Left colon (tissue), 2 donors: ENCODE measurements at places on chromosomes 16 and 17. TPM values are rescaled to one million over a fixed set of nuclear protein-coding genes. Genes with fewer than 3 reads are reported as not detected.
A peak's percentile ranks its signal among the peaks of the same experiment; 100 is the strongest.

The PITPNM3 gene
- total RNA-seq: 19.0 TPM

The ENGASE gene
- 85.4 TPM for total RNA-seq

The ANKS4B gene
- total RNA-seq: 56.1 TPM

The ENDOV gene
- total RNA-seq: 23.2 TPM

The EVI2B gene
- total RNA-seq: 8.7 TPM

The RASD1 gene
- 20.9 TPM for total RNA-seq

The SEPTIN1 gene
- total RNA-seq: 5.7 TPM

The ATP2A3 gene
- 276 TPM for total RNA-seq

DNA sequence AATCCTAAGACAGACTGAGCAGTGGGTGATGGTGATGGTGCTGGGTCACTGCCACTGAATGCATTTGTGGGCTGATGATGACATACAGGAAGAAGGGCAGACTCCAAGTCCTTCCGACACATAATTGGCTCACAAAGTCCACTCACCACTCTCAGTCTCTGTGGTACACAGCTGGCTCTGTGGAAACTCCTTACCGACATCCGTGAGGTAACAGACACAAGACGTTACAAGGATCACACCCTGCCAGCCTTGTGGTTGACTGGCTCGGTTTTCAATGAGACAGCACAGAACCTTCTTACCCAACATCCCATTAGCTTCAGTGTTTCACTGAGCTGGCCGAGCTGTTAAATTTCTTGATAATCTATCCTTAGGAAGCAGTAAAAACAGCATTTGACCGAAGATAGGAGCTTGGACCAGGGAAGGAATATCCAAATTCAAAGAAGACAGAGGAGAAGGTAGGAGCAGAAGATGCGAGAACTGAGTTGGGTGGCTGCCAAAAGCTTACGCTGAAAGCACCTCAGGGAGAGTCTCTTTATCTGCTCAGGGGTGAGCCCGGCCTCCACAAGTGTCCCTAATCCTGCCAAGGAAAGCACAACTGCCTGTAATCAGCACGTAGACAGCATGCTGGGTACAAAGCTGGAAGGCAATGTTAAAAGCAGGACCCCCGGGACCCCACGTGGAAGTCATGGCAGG lies 5.5 kb upstream of the MXRA7 start:
- no peak for DNase-seq

DNA sequence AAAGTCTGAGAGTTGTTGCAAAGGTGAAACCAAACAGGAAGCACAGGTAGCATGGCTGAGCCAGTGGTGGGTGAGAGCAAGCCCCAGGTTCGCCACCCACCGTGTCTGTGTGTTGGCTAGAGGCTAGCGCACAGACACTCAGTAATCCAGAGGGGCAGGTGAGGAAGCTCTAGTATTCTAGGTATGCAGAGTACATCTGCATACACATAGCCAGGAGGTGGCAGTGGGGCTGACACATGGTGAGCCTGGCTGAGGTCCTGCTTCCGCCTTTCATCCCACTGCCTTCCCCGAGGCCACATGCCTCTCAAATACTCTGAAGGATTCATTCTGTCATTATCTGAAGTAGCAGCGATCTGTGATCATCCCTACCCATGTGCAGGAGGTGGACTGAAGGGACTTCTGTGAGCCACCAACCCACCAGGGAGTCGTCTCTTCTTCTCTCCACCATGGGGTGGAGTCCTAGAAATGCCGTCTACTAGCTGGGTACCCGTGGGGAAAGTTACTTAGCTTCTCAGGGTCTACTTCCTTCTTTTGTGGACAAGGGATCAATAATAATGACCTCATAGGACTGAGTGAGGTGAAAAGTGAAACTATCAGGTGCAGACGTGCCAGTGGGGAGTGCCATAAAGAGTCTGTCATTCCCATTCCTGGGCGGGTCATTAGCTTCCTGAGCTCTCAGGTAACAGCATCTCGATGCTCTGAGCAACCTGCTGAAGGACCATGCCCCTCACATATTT lies 36.0 kb upstream of the ICAM2 start:
- no peak for DNase-seq

GRCh38 chr17:72128039-72128438 lies 7.2 kb downstream of the SOX9 start:
- no peak for DNase-seq

- no peak for DNase-seq
These were observed 158.1 kb upstream of the CIBAR2 start for GRCh38 chr16:85270374-85270773.

GRCh38 chr16:77113835-77114234 lies 77.2 kb upstream of the MON1B start:
- no peak for DNase-seq

DNA sequence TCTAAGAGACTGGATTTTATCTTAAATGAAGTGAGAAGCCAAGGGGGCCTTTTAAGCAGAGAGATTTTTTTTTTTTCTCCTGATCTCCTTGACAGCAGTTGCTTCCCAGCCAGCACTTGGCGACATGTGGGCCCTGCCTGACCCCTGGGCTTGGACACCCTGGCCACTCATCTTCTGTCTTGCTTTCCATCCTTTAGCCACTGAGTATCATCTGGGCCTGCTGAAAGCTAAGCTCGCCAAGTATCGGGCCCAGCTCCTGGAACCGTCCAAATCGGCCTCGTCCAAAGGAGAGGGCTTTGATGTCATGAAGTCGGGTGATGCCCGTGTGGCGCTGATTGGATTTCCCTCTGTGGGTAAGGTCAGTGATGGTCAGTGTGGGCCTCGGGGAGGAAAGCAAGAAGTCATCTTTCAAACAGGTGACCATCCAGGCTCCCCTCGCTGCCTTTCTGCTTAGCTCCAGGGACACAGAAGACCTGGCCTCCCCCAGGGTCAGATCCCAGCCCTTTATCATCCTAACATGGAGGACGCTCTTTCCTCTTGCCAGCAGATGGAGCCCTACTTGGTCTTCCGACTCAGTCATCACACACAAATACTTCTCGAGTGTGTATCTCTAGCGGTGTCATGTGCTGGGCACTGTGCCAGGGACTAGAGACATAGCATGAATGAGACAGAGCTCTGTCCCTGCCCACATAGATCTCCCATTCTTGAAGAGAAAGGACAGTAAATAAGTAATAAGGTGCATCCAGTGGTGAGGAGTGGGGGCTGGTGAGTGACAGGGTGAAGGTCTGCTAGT lies 6.1 kb downstream of the DRG2 start:
- peak; percentile 26 for DNase-seq

GRCh38 chr17:360092-360750 lies 7.6 kb upstream of the RPH3AL start:
- DNase-seq: no peak

DNA sequence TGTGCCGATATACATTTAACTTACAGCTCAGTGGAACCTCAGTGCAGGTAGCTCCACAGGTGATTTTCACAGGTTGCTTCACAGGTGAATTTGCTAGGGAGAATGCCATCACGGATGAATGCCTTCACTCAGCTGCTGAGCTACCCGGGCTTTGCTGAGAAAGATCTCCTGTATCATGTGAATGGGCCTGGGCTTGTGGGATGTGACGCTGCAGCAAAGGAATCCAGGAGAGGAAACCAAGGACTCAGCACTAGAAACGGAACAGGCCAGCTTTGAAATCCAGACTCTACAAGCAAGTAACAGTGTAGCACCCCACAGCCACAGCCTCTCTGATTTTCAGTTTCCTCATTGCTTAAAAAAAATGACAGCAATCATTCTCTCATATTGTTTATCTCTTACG lies 271.4 kb upstream of the MAF start:
- no peak for DNase-seq

DNA sequence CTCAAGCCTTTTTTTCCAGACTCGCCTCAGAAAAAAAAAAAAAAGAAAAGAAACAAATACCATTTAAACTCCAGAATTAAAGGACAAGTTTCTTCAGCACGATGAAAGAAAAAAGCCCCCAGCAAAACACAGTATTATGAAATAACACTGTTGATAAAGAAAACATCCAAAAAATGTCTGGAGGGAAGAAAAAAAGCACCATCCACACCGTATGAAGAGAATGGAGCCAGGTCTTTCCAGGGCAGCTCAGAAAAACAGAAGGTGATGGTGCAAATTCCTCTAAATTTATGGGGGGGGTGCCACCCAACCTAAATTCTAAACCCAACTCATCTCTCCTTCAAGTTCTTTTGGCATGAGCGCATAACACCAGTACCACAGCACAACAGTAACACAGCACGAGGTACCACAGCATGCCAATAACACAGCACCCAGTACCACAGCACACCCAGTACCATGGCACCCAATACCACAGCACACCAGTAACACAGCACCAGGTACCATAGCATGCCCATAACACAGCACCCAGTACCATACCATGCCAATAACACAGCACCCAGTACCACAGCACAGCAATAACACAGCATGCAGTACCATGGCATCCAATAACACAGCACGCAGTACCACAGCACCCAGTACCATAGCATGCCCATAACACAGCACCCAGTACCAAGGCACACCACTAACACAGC lies 19.0 kb downstream of the AXIN1 start:
- DNase-seq: no peak

DNA sequence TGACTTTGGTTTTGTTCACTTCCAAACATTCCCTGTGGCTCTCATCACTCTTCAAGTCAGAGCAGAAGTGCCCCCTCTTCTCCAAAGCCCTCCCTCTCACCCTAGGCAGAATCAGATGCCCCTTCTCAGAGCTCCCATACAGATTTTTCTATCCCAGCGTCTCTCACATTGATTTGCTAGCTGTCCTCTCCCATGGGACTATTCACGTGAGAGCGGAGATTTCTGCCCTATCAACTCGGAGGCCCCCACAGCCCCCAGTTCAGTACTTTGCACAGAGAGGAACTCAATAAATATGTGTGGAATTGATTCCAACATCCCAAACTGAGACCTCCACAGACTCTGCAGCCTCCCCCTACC lies 182.6 kb downstream of the C16orf78 start:
- DNase-seq: no peak

GRCh38 chr17:17666111-17666714 lies 15.0 kb upstream of the RAI1 start:
- peak; percentile 50 for DNase-seq

GRCh38 chr16:75648265-75649076 lies 898 bp downstream of the TERF2IP start:
- DNase-seq: peak; percentile 83

DNA sequence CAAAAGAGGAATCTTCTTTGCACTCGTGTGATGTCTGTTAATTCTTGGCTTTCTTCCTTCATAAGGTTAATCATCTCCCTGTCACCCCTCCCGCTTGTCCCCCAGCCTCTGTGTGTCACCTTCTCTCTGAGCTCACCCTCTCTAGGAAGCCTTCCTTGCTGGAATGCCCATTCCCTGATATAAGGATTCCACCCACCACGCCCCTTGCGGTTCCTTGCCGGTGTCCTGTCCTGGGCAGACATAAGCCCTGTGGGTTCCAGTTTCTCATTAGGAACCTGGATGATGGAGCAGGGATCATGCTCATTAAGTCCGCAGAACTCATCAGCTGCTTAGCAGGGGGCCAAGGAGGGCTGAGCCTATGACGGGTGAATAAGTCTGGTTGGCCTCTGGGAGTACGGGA lies 559.3 kb downstream of the MAF start:
- DNase-seq: no peak
